ENCODE measurements at places on chromosomes 4 and X. TPM values are rescaled to one million over a fixed set of nuclear protein-coding genes. Genes with fewer than 3 reads are reported as not detected.

DNA sequence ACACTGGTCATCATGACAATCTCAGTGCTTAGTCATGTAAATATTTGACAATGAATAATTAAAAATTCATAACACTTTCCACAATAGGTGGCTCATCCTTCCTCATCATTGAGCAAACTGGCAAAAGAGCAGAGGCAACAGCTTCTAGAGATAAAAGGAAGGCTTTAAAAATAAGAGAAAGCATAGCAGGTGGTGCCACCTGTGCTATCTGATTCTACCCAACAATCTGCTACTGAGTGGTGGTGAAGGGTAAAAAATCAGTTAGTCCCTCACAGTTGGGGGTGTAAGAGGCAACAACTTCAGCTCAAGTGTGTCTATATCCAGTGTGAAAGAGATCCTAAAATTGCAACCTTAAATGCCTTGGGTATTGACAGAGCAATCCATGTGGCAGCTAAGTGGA, 280.1 kb upstream of the PPARGC1A start:
- no peak for DNase-seq

The ADRA2C gene
- 3.8 TPM for polyA plus RNA-seq

The USP17L30 gene
- polyA plus RNA-seq: not detected

DNA sequence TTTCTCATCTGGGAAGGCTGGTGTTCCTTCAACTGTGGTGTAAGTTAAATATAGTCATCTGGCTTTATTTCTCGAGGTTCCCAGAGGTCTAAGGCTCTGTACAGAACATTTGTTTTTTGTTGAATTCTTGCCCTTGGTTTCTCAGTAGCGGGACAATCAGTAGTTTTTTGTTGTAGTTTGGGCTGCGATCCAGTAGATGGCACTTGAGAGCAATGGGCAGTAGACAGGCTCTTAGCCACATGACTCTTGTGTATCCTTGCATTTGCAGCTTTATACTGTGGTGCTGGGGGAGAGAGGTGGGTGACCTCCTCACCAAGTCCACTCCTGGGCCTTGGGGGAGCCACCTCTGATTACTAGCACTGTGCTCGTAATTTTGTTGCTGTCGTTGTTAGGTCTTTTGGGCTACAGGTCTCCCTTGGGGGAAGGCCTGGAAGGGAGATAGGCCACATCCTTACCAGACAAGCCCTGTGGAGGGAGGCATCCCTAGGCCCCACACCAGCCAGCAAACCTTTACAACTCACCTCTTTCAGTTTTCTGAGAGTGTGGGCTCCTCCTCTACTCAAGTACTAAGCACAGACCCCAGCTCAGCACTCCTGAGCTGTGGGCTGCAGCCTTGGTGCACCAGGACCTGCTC, 8.1 kb downstream of the ETDB start:
- DNase-seq: no peak

- DNase-seq: no peak
Measured at GRCh38 chrX:112874614-112875013, 34.0 kb upstream of the AMOT start.

- DNase-seq: peak; percentile 39
Measured at GRCh38 chr4:48017108-48017571, 568 bp downstream of the NIPAL1 start.

- DNase-seq: no peak
Measured at GRCh38 chrX:154436374-154436982, 476 bp upstream of the GDI1 start.

- no peak for DNase-seq
Measured at GRCh38 chr4:46909078-46909477, at the start of gene COX7B2. Gene COX7B2 (minus strand): TSS chr4:46909245. CDS start chr4:46735192, 174,053 bp downstream.

The TRAM1L1 gene
- 0.26 TPM for polyA plus RNA-seq

DNA sequence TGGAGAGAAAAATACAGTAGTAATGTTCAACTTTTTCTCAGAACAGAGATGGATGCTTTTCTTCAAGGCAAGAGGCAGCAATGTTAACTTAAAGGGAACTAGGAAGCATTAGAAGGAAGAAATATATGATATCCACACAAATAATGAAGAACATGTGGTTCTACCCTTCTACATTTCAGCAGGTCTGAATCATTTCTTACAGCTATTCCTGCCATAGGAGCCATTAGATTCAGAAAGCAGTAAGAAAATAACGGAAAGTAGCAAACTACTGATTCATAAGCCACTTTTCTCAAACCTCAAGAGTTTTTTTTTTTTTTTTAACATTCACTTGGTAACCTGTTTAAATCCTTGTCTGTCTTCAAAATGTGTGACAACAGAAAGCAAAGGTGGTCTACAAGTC, 1251.6 kb upstream of the AGA start:
- no peak for DNase-seq

GRCh38 chrX:155747520-155747919, 133.6 kb upstream of the VAMP7 start:
- peak; percentile 46 for DNase-seq

GRCh38 chrX:40998123-40998522, 87.1 kb upstream of the USP9X start:
- no peak for DNase-seq

GRCh38 chr4:139740531-139741041, 75.0 kb downstream of the MGST2 start:
- DNase-seq: peak; percentile 81

DNA sequence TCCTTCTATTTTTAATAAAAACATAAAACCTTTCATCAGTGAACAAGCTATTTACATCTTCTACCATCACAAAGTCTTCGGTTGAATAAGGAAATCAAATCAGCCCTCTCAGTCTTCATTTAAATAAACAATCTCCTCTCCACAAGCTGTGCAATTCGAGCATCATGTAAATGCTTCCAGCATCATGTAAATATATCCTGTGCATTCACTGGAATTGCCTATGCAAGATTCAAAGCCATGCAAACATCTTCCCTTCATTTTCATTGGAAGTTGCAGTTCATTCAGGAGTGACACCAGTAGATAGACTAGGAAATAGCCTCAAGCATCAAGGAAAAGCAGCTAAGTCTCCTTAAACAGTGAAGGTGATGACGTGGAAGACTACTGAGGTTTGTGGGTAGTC, 77.7 kb upstream of the PCDH19 start:
- no peak for DNase-seq

DNA sequence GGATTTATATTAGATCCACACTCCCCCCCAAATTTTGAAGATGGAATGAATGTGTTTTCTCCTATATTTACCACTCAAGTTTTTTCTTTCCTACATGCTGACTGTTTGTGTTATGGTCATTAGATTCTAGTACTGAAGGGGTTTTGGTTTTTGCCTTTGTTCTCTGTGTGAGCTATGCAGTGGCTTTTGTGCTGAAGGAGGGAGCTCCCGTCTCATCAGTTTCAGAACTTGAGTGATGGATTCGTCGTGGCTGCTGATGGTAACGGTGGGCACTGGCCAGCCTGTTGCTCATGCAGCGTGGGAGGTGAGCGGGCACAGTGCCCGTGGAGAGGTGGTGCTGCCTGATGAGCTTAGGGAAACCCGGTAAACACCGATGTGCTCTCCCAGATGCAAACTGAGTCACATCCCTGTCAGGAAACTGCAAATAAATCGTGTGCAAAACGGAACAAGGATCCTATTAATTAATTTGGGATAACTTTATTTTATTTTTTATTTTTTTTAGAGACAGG, 101.5 kb downstream of the SORBS2 start:
- DNase-seq: no peak

The CLDN2 gene
- polyA plus RNA-seq: 0.03 TPM

The MAGED2 gene
- 61.5 TPM for polyA plus RNA-seq

- DNase-seq: no peak
Measured at GRCh38 chr4:88101165-88101564, 57.3 kb downstream of the ABCG2 start.

The PRKG2 gene
- not detected for polyA plus RNA-seq

The CT45A2 gene
- polyA plus RNA-seq: not detected

The MTMR8 gene
- polyA plus RNA-seq: 0.13 TPM

The FAM149A gene
- polyA plus RNA-seq: 5.8 TPM

DNA sequence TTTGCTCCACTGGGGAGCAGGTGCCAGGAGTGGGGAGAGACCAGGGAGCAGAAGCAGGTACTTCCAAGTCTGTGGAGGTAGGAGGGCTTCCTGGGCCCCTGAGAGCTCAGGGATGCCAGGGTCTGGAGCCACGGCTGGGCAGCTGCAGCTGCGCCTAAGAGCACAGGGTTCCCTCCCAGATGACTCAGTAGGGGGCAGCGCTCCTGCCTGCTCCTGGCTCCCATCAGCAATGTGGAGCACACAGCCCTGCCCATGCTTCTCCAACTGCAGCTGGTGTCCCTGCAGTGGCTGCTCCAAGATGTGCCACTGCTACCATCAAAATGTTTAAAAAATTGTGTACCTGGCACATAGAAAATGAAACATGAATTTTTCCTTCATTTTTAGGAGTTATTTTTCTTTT, 1028.2 kb downstream of the PCDH7 start:
- no peak for DNase-seq

GRCh38 chrX:52015794-52016193, 53.2 kb downstream of the MAGED4B start:
- no peak for DNase-seq

The P2RY8 gene
- polyA plus RNA-seq: 1.3 TPM

The GPAT3 gene
- 42.0 TPM for polyA plus RNA-seq

The UGT2B17 gene
- polyA plus RNA-seq: not detected

DNA sequence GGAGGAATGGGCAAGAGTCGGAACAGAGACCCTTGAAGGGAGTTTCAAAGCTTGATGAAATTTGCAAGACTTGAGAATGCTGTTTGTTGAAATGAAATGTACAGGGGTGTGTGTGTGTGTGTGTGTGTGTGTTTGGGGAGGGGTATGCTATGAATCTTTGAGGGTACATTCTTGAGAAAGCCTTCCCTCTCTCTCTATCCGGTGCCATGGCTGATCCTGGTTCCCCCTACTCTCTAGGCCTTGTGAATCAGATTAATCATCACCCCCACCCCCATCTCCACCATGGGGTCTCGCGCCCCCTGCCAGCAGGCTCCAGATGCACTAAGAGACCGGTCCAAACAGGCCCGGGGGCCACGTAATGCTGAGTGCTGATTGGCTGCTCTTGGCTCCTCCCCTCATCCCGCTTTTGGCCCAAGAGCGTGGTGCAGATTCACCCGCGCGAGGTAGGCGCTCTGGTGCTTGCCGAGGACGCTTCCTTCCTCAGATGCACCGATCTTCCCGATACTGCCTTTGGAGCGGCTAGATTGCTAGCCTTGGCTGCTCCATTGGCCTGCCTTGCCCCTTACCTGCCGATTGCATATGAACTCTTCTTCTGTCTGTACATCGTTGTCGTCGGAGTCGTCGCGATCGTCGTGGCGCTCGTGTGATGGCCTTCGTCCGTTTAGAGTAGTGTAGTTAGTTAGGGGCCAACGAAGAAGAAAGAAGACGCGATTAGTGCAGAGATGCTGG, at the start of gene HTR2C:
Gene HTR2C (plus strand): TSS at position 441 of the 729 bp plus-strand sequence. CDS start 142,851 bp downstream, outside the sequence.
- no peak for DNase-seq

GRCh38 chr4:175827516-175827915, 15.5 kb upstream of the GPM6A start:
- no peak for DNase-seq

- peak; percentile 57 for DNase-seq
Measured at GRCh38 chrX:147912093-147912801, 528 bp downstream of the FMR1 start.
